Activated naive CD4-positive, alpha-beta T cell (primary cell): ENCODE measurements at places on chromosomes 2 and 18.

DNA sequence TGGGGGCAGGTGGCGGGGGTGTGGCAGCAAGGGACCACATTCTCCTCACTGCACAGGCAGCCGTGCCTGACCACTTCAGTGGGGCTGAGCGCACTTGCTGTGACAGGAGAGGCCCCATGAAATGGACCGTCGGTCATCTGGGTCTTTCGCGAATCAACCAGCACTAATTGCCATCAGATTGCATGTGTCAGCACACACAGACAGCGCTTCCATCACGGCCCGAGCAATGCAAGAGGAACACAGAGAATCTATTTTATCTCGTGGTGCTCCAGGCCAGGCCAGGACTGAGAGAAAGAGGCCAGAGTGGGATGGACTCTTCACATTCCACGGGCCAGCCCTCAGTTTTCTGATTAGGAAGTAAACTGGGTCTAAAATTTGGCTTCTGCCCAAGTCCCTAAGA lies 87.0 kb downstream of the EIPR1 start:
- DNase-seq: no peak

DNA sequence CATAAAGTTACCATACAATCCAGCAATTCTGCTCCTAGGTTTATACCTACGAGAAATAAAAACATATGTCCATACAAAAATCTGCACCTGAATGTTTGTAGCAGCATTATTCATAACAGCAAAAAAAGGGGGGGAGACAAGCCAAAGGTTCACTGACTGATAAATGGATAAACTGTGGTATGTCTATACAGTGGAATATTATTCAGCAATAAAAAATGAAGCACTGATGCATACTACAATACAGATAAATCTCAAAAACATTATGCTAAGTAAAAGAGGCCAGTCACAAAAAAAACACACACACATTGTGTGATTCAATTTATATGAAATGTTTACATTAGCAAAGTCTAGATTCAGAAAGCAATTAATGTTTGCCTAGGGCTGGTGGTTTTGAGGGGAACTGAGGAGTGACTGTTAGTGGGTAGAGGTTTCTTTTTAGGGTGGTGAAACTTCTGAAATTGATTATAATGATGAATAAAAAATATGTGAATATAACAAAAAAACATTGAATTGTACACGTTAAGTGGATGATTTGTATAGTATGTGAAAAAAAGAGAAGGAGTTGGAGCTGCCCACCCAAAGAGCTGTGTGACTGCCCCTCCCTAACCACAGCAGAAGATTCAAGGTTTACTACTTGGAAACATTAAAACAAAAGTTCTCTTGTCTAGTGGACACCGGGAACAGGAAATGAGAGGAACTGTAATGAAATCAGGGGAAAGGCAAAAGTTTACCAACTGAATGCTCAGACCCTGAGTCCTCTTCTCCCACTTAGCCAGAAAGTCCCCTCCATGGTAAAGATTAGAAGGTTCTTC lies 13.4 kb downstream of the COLEC12 start:
- DNase-seq: no peak

DNA sequence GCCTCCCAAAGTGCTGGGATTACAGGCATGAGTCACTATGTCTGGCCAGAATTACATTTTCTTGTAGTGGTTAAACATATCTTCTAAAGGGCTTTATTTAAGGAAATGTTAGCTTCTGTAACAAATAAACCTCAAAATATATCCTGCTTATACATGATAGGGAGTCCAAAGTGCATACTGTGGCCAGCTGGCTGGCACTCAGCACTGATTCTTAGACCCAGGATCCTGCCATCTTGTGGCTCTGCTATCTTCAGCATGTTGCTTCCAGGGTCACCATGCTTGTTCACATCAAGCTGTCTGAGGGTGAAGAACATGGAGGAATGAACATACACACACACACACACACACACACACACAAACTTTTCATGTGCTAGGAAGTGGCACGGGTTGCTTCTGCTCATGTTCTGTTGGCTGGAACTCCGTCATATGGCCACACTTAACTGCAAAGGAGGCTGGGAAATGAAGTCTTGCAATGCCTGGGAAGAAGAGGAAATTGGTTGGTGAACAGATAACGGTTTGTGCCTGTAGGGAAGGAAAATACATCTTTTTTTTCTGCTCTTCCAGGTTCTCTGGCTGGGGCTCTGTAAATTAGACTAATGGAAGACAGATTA lies 40.0 kb downstream of the NPPC start:
- DNase-seq: no peak

GRCh38 chr2:130152816-130153595 lies 8.1 kb upstream of the CCDC74B start:
- no peak for DNase-seq

DNA sequence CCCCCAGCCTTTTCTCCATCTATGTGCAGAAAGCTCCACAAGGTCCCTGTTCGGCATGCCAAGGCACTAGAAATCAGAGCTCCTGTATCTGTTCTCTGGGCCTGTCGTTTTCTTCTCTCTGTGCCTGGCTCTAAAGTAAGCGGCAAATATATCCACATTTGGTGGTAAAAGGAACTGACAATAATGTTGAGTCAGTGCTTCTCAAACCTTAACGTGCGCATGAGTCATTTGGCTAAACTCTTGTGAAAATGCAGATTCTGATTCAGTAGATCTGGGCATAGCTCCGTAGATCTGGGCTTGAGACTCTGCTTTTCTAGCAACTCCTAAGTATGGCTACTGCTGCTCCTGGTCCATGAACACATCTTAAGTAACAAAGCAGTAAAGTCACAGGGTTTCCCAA lies 16.5 kb upstream of the ACSL3 start:
- no peak for DNase-seq

DNA sequence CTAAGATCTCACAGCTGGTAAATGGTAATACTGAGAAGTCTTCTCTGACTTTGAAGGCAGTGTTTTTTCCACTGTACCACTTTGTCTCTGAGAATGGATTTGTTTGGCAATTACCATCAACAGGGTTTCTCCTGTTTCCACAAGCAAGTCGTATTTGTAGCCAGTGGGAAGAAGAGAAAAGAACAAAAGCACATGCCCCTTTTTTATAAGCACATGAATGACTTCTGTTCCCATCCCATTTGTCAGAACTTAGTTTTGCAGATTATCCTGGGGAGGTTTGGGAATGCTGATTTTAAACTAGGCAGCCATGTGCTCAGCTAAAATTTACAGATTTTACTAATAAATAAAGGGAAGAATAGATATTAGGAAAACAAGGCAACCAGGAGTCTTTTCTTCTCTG lies 92.9 kb upstream of the ZSWIM2 start:
- DNase-seq: no peak

DNA sequence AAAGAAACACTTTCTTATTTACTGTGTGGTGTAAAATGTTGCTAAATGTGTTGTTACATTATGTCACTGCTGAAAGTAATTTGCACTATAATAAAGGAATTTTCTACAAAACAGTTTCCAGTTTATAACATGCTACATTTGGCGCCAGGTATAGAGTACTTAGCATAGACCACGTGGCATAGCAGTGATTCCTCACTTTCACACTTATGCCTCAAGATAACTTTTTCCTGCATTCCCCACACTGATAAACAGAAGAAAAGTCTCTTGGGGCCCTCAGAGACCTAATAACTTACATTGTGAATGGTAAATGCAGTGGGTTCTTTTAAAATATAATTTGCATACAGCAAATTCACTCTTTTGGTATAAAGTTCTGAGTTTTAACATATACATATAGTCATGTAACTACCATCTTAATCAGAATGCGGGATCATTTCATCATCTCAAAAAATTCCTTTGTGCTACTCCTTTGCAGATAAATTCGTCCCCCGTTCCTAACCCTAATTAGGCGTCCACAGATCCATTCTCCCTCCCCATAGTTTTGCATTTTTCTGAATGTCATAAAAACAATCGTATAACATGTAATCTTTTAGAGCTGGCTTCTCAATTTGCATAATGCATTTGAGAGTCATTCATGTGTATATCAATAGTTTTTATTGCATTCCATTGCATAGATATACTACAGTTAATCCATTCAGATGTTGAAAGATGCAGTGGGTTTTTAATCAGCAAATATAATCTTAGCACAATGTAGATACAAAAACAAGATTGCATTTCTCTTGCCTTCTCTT lies 7.5 kb downstream of the LGALSL start:
- DNase-seq: no peak

DNA sequence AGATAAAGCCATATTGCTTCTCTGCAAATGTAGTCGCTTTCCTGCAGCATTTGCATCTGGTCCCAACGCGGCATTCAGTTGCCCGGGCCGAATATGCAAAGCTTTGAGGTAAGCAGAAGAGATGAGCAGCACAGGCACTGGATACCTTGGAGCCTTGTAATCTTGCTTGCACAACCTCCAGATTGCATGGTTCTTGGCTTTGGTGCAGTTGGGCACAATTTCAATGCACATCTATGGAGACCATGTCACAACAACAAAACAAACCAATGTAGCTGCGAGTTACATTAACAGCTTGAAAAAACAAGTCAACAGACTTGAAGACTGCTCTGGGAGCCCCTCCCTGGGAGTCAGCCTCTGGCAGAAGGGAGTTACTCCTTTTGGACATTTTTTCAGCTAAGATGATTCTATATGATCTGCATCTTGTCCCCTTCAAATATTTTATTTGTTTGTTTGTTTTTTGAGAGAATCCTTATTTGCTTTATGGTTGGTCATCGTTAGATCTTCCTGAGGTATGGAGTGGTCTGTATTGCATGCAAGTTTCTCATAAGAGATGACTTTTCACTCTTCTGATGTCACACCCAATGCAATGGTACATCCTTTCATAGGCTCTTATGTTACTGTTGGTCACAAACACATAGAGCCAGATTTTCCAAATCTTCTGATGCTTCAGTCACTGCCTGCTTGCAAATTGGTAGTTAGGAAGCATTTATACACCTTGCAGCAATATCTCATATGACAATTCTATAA lies 113.5 kb downstream of the EFEMP1 start:
- DNase-seq: no peak

- DNase-seq: no peak
These were observed 31.4 kb upstream of the KCNG2 start for GRCh38 chr18:79766308-79766707.

DNA sequence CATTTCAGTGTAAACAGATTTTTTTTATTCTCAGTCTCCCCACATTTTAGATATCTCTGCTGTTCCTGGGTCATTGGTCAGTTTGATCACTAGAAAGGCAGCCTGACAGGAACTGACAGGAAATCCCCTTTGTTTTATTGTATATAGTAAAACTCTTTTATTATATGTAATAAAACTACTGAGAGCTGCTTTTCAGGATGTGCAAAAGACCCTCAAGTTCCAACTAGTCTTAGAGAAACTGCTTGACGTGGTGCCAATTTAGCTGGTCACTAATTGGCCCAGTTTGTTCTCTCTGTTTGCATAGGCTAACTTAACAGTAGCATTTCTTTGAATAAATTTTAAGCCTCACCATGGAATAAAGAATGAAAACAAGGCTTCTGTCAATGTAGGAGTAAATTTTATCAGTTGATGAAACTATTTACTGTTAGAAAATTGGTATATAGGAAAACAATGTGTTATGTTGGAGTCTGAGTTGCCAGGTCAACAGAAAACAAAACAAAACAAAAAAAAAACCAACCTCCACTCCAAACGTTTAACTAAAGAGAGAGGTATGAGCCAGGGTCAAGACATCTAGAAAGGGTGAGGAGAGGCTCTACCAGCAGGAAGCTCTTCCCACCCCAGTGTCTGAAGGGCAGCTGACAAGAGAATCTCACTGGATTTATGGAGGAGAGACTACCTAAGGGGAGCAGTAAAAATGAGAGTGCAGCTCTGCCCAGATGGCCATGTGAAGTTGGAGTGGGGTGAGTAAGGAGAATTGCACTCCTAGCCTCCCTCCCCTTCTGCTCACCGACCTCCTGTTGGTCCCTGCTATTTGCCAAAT lies 184.6 kb downstream of the ST6GAL2 start:
- DNase-seq: no peak

DNA sequence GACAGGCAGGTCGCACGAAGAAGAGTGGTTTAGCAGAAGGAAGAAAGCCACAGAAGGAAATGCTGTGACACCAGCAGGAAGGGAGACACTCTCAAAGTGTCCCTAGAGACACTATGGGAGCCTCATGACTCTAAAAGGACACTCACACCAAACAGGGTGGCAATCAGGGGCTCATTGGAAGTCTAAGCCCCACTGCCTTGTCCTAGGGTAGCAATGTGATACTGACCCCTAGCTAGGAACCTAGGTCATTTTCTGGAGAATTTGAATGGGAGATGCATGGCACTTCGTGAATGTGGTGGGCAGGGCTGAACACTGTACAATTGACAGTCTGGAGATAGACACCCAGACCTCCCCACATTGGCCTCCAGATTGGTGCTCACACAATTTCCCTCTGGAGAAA lies 385.0 kb downstream of the EIPR1 start:
- DNase-seq: no peak

GRCh38 chr2:234348081-234348480 lies 148.8 kb downstream of the ARL4C start:
- DNase-seq: no peak

DNA sequence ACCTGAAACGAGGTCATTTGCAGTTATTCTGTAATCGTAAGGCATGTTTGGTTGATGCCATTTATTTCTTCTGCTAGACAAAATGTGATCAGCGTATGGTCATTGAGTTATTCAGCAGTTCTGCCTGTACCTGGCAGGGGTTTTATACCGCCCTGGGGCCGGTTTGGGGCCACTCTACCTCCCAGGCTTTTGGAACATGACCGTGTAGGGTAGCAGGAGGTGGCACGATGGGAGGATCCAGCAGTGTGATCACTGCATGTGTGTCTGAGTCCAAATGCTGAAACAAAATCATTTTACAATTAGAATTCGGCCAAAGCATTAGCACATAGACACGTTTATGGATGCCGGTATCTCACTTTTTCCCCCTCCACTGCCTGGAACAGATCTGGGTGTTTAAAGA lies 26.7 kb downstream of the LPIN1 start:
- no peak for DNase-seq

DNA sequence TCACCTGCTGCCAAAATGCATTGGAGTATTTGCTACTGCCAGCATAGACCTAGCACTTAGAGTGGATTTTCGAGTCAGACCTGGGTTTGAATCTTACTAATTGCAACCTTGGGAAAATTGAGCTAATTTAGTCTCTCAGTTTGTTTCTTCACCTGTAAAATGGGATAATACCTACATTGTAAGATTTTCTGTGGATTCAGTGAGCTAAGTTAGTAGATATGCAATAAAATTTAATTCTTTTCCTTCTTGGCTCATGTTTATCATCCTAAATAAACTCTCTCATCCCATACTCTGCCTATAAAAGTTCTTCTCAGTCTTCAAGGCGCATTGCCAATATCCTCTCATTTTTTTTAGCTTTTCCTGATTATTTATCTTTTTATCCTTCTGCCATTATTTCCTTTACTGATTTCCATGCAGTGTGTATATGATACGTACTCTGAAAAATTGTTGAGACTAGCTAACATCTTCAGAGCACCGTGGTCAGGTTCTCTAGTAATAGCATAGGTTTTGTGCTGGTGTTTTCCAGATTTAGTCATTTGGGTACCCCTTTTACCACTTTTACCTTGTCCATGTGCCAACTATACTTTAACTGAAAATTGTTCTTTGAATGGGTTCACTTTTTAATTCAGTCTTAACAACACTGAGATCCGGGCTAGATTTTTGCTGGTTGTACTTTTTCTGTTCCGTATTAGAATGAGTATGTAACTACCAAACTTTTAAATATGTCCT lies 7.3 kb downstream of the CEP192 start:
- DNase-seq: no peak

- no peak for DNase-seq
These were observed 332.2 kb upstream of the ST6GAL2 start for GRCh38 chr2:107218208-107218607.

GRCh38 chr2:126771094-126771493 lies 115.1 kb downstream of the GYPC start:
- DNase-seq: no peak
